ENCODE measurements at places on chromosomes 7 and 10.

DNA sequence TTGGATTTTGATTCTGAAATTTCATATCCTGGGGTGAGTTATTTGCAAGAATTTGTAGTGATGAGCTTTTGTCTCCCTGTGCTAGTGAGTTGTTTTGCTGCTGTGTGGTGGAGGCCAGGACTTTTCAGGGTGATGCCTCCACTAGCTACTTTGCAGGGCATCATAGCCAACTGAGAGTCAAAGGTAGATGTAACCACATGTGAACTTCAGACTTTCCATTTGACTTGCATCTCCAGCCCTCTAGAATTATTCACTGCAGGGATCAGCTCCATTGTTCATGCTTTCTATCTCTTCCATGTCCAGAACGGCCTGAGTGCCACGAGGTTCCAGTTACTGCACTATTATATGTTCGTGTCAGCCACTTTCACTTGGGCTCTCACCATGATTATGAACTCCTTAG is 534.3 kb downstream of the GRM8 start:
- no peak for DNase-seq

GRCh38 chr10:31587691-31588090 is 268.7 kb downstream of the ZEB1 start:
- no peak for DNase-seq

DNA sequence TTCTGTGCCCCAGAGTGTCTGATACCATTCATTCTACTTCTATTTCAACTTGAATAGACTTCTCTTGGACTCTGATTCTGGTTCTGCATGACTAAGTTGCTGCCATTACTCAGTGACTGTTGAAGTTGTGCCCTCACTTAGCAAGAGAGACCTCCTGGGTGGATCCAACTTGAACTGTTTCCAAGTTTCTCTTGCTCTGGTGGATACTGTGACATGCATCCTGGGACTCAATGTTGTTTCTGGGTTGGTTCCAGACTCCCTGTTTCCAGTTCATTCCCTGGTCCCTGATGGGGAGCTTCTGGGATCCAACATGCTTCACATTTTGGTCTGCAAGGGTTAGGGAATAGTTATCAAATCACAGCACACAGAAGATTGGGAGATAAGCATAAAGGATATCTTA is 26.2 kb upstream of the PRPF18 start:
- DNase-seq = no peak

DNA sequence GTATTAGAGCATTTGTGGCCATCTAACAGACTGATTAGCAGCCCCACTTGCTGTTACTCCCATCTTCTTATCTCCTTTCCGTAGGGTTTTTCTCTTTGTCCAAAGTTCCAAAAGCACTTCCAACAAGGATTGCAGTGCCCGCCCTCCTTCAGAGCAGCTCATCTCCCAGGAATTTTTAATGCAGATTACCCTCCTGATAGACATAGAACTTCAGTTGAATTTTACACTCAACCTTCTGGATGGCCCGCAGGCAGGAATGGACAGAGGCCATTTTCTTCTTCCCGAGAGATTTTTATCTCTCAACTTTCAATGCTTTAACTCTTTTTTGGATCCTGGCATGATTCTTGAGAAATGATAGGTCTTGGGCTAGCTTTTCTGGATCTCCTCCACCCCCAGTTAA is 23.3 kb downstream of the PRKG1 start:
- no peak for DNase-seq

DNA sequence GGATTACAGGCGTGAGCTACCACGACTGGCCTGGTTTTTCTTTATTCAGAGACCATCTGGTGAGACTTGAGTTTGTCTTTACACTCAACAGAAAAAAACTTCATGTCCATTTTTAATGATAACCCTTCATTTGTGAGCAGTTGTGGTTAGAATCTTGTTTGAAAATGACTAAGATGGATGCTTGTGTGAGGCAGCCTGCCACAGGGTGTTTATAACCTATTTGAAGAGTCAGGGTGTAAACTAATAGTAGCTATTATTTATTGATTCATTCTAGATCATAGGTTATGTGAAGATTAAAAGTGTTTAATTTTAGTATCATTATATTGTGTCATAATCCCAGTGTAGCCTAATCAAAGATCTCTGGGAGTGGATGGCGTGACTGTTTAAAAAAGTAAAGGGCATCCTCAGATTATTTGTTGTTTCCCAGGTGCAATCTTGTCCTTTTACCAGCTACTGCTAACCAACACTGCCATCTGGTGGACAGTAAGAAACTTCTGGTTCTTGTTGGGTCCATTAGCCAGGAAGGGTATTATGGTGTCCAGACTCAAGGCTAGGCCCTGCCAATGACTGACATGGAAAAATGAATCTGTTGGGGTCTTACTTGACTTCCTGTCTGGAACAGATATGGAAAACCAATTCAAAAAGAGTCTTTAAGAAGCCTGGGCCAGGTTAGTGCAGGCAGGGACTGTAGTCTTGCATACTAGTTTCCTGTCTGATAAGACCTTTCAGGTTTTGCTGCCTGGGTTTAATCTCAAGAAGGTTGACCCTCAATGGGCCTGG is 24.9 kb downstream of the NRBF2 start:
- DNase-seq = peak; percentile 65

GRCh38 chr10:77269163-77269562 is 368.4 kb downstream of the KCNMA1 start:
- DNase-seq = no peak

DNA sequence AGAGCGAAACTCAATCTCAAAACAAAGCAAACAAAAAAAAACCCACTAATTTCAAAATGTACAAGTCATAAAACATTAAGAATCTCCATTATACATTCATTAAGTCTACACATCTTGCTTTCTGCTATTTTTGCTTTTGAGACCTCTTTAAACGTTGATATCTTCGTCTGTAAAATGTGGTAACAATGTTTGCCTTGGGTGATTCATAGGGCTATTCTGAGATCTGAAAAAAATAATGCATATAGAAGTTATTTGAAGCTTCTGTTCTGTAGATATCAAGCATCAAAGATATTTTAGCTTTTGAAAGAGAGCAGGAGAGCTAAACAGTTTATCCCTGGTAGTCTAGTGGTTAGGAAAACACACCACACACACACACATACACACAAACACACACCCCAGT is 158.1 kb upstream of the PLXDC2 start:
- no peak for DNase-seq

- no peak for DNase-seq
Measured at GRCh38 chr7:138276891-138277290, 183.2 kb upstream of the TRIM24 start.

DNA sequence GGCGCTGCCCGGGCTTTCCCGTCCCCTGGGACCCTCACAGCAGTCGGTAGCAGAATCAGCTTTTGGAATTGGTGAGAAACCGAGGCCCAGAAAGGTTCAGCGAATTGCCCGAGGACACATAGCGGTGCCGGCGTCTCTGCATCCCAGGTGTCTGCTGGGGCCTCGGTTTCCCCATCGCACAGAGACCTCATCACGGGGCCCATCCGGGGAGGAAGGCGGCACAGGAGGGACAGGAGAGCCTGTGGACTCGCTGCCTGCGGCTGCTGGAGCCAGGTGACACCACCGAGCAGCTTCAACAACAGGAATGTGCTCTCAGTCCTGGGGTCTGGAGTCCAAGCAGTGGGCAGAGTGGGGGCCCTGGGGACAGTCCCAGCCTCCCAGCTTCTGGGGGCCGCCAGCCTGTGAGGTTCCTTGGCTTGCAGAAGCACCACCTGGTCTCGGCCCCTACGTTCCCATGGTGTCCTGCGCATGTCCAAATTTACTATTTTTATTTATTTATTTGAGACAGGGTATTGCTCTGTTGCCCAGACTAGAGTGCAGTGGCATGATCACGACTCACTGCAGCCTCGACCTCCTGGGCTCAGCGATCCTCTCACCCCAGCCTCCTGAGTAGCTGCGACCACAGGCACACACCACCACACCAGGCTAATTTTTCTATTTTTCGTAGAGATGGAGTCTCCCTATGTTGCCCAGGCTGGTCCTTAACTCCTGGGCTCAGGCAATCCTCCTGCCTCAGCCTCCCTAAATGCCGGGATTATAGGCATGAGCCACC is 539 bp upstream of the COX19 start:
- DNase-seq = no peak

DNA sequence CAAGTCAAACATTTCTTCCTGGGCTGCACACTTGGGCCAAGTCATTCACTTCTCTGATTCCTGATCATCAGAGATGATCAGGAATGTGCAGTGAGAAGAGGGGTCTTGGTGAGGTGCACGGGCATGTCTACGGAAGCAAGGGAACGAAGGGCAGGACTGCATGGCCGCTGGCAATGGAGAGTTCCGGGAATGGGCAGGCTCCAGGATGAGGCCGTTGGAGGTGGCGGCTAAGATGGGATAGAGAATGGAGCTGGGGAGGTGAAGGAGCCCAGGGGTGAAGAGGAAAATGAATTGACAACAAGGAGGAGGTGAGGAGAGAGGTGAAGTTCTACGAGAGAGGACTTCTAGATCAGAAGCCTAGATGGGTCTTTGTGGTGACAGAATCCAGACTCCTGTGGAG is 260.0 kb downstream of the GRID1 start:
- no peak for DNase-seq

- DNase-seq = no peak
Measured at GRCh38 chr7:12979181-12979580, 291.7 kb downstream of the ARL4A start.

DNA sequence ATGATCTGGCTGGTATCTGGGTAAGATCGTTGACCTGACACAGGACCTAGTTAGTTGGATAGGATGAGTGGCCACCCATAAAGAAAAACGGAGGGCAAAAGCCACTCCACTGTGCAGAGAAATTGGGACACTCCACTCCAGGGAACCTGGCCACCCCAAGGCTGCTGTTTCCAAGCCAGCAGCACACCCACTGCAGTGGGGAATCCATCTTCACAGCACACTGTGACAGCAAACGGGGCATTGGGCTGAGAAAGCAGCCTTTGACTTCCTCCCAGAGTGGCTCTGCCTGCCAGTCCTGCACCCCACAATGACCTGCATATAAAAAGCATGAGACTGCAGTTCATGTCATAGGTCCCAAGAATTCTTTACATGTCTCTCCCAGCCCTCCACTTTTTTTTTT is 52.9 kb downstream of the MTPN start:
- DNase-seq = no peak

DNA sequence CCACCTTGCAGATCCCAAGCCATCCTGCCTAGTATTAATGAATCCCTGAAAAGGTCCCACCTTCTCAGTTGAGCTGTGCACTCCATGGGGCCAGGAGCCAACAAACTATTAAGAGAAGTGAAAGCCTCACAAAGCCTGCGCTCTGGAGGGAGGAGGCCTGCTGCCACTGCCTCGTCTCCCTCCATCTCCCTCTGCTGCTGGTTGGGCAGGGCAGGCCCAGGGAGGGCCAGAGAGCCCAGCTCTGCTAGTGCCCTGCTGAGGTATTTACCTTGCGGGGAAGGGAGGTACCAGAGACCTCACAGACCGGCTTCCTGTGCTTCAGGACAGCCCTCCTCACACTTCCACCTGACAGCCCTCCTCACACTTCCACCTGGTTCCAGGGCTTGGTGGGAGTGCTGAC is 171.5 kb downstream of the SH3PXD2A start:
- DNase-seq = no peak

GRCh38 chr7:149161241-149161848 is 14.1 kb downstream of the ZNF398 start:
- no peak for DNase-seq

GRCh38 chr10:3487228-3487627 is 297.8 kb downstream of the KLF6 start:
- no peak for DNase-seq

DNA sequence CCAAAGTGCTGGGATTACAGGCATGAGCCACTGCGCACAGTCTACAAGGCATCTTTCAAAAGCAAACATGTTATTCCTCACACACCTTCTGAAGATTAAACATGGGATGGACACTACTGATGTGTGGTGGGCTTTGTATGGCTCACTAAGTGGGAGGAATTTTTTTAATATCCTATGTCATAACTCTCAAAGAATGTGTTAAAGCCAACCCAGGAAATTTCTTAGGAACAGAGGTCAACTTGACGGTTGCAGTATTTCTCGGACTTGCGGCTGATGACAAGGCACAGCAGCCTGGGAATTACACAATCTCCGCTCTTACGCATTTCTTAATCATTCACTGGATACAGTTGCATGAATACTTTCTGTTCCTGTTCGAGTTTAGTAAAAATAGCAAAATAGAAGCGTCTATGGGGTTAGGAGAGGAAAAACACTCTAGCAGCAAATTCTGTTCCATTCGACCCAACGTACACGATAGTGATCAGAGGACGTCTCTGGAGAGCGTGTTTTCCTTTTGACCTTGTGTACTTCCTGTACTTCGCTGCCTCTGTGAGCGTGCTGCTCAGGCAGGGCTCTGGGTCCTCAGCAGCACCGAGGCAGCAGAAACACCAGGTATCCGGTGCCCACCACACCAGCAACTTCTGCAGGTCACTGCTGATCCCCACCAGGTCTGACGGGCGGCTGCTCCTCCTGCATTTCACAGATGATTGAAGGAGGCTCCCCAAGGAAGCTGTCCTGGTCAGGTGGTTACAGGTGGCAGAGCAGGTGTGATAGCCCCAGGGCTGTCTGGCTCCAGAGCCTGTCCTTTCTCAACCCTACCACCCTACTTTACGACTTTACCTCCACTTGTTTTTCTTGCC is 26.4 kb upstream of the SRGN start:
- no peak for DNase-seq

DNA sequence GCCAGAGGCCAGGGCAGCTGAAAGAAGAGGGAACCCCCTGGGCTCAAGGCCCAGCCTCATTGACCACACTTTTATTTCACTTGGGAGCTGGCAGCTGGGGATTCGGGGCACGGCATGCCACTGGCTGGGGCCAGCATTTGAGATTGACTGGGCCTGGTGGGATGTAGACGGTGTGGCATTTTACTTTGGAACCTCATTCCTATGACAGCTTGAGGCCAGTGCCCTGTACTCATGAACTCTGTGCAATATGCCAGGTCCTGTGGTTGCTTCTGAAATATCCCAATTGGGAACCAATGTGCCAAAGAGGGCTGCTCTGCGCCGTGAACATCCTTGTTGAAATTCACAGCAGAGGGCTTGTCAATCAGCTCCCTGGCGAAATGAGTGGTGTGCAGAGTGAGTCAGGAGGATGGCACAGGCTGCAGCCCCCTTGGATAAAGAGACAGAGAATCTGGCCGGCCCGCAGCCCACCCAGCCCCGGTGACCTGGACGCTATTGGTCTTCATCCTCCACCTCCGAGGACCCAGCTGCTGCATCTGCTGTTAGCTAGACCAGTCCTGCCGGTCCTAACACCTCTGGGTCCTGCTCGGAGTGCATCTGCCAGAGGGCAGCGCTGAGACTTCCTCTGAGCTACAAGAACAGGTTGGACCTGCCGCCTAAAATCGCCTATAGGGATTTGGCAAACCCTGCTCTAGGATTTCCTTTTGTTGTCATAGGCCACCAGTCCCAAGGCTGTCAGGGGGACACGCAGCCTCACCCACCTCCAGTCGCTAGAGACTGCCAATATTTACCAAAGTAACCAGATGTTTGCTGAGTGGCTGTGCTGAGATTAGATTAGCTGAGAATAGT is 58.0 kb downstream of the PRKAG2 start:
- peak; percentile 22 for DNase-seq

DNA sequence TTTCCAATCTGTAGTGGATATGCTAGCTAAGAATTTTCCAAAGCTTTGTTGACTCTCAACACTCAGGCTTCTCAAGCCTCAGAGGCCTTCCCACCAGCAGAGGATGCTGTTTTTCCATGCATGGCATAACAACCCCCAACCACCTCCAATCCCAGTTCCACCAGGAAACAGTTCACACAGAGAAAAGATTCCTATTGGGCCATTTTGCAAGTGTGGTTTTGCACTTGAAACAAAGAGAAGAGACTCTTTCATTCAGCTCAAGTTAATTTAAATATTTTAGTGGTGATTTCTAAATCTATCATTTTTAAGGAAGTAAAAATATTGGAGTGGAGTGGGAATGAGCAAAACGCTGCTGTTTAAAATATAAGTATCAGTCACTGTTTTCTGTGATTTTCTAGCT is 105.6 kb upstream of the COL1A2 start:
- DNase-seq = peak; percentile 33

- no peak for DNase-seq
Measured at GRCh38 chr7:73918926-73919693, 58.2 kb downstream of the TMEM270 start.

Measured in epithelial cell of prostate (primary cell).